ENCODE measurements at places on chromosomes 16 and 17. TPM values are rescaled to one million over a fixed set of nuclear protein-coding genes. Genes with fewer than 3 reads are reported as not detected.

The SOX8 gene
- 0.45 TPM for total RNA-seq

The E4F1 gene
- 32.5 TPM for total RNA-seq

The CCL3 gene
- not detected for total RNA-seq

The TPPP3 gene
- total RNA-seq = 0.28 TPM

The RASL10B gene
- 0.19 TPM for total RNA-seq

The TNFRSF17 gene
- total RNA-seq = not detected

The DGKE gene
- total RNA-seq = 8.2 TPM

The LUC7L3 gene
- 33.5 TPM for total RNA-seq

The MT3 gene
- not detected for total RNA-seq

The PRSS27 gene
- total RNA-seq = 0.28 TPM

The CCL23 gene
- 0.19 TPM for total RNA-seq

The USP43 gene
- total RNA-seq = 0.18 TPM

The CCL13 gene
- total RNA-seq = not detected

The GAST gene
- not detected for total RNA-seq

Data from endothelial cell of coronary artery (primary cell).